ENCODE measurements at places on chromosomes 7 and 10.

GRCh38 chr7:16399265-16399831 is 22.0 kb downstream of the CRPPA start:
- DNase-seq, result no peak

DNA sequence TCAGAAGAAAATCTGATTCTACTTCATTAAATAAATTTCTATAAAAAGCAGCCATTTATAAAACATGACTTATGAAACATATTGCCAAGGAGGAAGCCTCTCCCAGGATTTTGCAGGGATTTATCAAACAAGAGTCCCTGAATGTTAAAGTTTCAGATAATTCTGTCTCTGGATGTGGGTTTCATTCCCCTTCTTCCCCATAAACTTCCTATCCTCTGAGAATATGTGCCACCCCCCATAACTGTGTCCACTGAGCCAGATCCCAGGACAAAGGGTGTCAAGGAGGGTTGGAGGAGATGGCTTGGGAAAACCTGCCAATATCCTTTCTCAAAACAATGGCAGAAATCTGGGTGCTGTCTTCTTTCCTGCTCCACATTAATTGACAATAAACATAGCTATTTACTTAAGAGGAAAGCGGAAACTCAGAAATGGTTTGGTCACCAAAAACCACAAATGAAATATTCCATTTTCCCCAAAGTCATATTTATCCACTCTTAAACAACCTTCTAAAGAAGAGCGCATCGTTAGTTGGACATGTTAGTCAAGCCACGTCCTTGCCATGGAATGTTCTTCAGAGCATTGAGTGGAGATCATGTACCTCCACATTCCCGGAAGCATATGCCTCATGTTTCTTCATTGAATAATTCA is 54.3 kb upstream of the AKR1E2 start:
- no peak for DNase-seq

DNA sequence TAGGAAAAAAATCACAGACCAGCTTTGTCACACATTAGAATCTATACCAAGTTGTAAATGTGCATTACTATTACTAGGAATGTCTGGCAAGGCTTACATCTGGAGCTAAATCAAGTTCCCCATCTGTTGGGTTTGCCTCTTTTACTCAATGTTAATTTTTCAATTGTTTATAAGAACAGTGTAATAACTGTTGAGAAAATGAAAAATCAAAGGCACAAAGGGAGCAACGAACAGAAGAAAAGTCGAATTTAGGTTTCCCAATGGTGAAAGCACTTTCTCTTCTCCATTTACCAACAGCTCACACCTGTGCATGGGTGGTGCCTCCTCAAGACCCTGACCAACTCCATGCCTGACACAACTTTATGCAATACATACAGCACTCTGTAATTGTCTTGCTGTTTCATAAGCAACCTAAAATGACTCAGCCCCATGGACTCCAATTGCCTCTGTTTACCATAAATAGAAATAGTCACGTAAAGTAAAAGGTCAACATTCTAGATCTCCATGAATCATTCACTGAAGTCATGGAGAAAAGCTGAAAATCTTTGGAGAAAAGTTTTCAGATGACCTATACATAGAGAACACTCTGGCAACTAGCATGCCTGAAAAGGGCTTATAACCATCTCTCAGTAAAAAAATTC is 95.5 kb upstream of the KCNIP2 start:
- DNase-seq, result no peak

- no peak for DNase-seq
Observed at GRCh38 chr7:70926666-70927065, 205.3 kb upstream of the GALNT17 start.

DNA sequence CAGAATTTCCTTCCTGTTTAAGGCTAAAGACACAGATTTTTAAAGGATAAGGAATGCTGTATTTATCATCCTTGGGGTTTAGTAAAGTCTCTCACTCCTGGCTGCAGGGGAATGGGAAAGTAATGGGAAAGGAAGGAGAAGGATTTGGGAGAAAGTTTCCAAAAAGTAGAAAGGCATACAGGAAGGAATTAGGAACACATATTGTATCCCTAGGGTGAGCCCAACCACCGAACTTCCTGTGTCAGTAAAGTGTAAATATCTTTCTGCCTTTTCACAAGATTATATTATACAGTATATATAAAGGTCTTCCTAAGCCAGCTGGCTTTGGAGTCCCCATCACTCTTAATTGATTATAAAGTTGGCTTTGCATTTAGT is 12.0 kb upstream of the UBE2D1 start:
- no peak for DNase-seq

DNA sequence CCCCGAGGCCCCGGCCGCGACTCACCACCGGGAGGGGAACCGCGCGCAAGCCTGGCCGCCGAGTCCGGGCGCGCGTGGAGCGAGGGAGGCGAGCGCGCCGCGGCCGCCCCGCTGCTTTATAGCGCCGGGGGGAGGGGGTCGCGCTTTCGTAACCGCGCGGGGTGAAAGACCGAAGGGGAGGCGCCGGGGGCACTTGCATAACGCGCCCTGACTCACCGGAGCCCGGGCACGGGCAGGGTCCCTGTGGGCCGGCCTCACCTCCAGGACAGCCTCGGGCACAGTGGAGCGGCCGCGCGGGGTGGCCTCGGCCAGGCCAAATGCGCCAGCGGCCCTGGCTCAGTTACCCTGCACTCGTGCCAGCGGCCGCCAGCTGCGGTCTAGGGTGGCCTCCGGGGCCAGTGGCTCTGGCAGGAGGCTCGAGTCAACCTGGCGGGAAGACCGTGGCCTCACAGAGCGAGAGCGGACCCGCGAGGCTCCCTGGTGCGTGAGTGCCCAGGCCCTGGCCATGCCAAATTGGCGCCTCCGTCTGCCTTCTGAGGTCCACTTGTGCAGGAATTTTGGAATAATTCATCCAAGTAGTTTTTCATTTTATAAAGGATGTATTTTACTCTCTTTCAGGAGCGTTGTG is at the start of gene RBP4:
RBP4 (minus strand) TSS at position 90 of the 628 bp plus-strand sequence. CDS start 207 bp downstream, outside the sequence.
- peak; percentile 33 for DNase-seq

DNA sequence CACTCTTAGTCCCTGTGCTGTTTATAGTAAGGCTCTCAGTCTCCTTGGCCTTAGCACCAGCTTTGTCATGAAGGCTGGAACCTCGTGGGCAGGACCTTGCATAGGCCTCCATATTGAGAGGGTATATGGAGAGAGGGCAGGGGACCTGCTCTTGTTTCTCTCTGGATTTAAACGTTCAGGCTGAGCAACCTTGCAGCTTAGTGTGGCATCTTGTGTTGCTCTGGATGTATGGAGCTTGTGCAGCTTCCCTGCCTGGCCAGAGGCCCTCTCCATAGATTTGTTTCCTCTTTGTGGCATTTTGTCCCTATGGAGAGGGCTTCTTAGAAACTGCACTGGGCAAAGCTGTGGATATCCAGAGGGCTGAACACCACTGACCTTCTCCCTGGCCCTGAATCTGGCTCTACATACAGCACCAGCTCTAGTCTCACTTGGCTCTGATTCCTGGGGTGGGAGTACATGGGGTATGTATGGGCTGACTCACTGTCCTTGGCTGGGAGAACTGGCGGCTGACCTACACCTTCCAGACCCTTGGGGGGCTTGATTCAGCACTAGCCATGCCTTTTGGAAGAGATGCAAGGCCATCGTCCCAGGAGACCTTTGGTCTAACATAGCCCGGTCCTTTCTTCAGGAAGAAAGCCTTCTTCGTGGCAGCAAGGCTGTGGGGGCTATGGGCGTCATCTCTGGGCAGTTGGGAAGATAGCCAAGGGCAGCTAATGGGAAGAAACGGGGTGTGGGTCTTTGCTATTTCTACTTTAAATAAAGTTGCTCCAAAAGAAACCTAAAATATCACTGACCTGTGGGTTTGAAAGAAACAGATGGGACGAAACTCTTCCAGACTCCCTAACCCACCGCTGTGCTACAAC is 30.5 kb downstream of the ITPRIP start:
- no peak for DNase-seq

- DNase-seq, result no peak
Observed at GRCh38 chr10:78757344-78757925, 311.3 kb upstream of the ZMIZ1 start.

- no peak for DNase-seq
Observed at GRCh38 chr10:6123532-6123931, 34.7 kb downstream of the RBM17 start.

DNA sequence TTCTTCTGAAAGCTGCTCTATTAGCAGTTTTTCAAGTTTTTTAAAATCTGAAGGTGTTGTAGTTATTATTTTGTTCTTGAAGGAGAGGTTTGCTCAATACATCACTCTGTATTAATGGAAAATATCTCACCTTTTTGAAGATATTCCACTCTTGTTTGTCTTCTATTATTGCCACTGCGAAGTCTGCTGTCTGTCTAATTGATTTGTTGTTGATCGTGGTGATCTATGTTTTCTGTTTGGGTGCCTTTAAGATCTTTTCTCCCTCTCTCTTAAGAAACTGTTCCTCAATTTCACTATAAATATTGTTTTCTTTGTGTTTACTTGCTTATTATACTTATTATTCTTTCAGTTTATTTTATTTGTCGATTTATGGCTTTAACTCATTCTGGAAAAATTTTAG is 64.9 kb upstream of the FZD8 start:
- no peak for DNase-seq
